ENCODE measurements at places on chromosomes 5 and 9. TPM values are rescaled to one million over a fixed set of nuclear protein-coding genes. Genes with fewer than 3 reads are reported as not detected.

The RNF14 gene
- 46.2 TPM for total RNA-seq

The HK3 gene
- total RNA-seq: 0.65 TPM

The PROP1 gene
- total RNA-seq: not detected

The TPM2 gene
- total RNA-seq: 1,021 TPM

The ENC1 gene
- 46.2 TPM for total RNA-seq

The DRD1 gene
- total RNA-seq: not detected

The GPR151 gene
- total RNA-seq: not detected

The RICTOR gene
- 17.2 TPM for total RNA-seq

The BICD2 gene
- 32.3 TPM for total RNA-seq

The FBXL7 gene
- 8.3 TPM for total RNA-seq

The SHB gene
- 33.4 TPM for total RNA-seq

The OTP gene
- total RNA-seq: not detected

The SLU7 gene
- total RNA-seq: 36.6 TPM

The LAMC3 gene
- total RNA-seq: not detected

The PRDM9 gene
- total RNA-seq: not detected

The FOXI1 gene
- not detected for total RNA-seq

The BHMT2 gene
- total RNA-seq: 1.5 TPM

The KLHL9 gene
- 25.9 TPM for total RNA-seq

The BRD9 gene
- 18.6 TPM for total RNA-seq

The CNTFR gene
- total RNA-seq: 0.72 TPM

The OCLN gene
- under 0.01 TPM for total RNA-seq

The ERAP2 gene
- 10.7 TPM for total RNA-seq

The EDIL3 gene
- total RNA-seq: 34.8 TPM

The EQTN gene
- not detected for total RNA-seq

The MYOT gene
- not detected for total RNA-seq

The PDCD1LG2 gene
- 14.3 TPM for total RNA-seq

The SNCB gene
- not detected for total RNA-seq

The KCNV2 gene
- total RNA-seq: not detected

The CCL27 gene
- total RNA-seq: not detected

The SLC1A1 gene
- 58.3 TPM for total RNA-seq

The ANKRD18B gene
- not detected for total RNA-seq

The PCDHB8 gene
- total RNA-seq: 0.49 TPM

The GFI1B gene
- total RNA-seq: not detected

The IDNK gene
- 4.2 TPM for total RNA-seq

The PCDHA13 gene
- not detected for total RNA-seq

The ARPC5L gene
- 19.8 TPM for total RNA-seq

The SEMA6A gene
- 8.9 TPM for total RNA-seq

The MYMK gene
- not detected for total RNA-seq

The TRIM14 gene
- 1.8 TPM for total RNA-seq

The PTCH1 gene
- 9.0 TPM for total RNA-seq

The SPATA6L gene
- total RNA-seq: 0.16 TPM

The TMEM252 gene
- not detected for total RNA-seq

The LRRC70 gene
- total RNA-seq: 0.97 TPM

The PDGFRB gene
- total RNA-seq: 108 TPM

The CXCL14 gene
- not detected for total RNA-seq
